ENCODE measurements at places on chromosomes 4 and X.

GRCh38 chr4:143282211-143282707, 54.4 kb upstream of the GAB1 start:
- no peak for DNase-seq

- DNase-seq: no peak
These were observed 316.2 kb downstream of the CENPC start for GRCh38 chr4:67229148-67229547.

DNA sequence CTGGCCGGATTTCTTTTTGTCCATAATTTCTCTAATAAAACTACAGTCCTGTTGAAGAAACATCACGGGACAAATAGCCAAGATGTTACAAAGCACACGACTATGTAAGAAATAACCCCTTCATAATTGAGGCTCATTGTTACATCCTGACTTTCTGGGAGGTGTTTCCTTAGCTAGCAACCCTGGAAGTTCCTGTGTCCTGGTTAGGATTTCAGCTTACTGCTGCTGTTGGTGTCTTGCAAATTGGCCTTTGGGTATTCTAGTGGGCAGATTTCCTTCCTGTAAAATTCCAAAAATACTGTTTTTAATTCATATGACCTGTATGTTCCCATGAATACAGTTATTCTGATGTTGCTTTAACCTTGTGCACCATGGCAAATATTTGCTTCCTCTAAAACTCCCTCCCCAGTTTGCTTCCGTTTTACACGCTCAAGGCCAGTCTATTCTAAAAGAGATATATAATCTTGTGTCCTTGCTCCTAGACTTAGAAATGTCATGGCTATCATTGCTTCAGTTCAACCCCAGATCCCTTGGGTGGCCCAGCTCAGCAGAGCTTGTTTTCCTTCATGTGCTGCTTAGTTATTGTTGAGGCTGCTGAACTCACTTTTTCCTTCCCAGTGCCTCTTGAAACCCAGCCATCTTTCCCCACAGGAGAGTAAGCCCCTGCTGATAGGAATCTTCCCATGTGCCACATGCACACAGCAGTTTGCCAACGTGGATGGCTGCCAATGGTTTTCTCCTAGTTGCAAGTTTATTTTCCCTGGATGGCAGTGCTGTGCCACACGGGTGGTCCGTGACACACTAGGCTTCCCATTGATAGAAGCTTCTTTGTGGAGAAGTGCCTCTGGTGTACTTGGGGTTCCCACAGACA, 75.8 kb downstream of the TSPAN7 start:
- no peak for DNase-seq

- DNase-seq: peak; percentile 81
These were observed 9.2 kb upstream of the FAM53A start for GRCh38 chr4:1693131-1693896.

DNA sequence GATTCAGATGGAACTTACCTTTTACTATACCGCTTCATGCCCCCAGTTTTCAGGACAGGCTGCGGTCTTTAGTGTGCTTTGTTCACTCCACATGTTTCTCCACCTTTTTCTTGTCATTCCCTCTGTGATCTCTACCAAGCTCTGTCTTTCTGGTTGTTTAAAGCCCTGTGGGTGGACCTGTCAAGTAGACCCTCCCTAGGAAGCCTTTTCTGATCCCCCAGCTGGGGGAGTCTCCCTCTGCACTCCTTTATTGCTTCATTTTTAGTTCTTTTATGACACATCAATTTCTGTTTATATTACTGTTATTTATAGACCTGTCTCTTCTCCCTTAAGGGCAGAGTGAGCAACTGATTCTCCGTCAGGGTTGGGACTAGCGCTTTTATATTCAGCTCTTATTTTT, 150.2 kb downstream of the C4orf33 start:
- DNase-seq: no peak

GRCh38 chrX:48590203-48591103, 6.8 kb upstream of the WDR13 start:
- no peak for DNase-seq

- peak; percentile 81 for DNase-seq
These were observed 172.2 kb upstream of the CXCL13 start for GRCh38 chr4:77433418-77433733.

DNA sequence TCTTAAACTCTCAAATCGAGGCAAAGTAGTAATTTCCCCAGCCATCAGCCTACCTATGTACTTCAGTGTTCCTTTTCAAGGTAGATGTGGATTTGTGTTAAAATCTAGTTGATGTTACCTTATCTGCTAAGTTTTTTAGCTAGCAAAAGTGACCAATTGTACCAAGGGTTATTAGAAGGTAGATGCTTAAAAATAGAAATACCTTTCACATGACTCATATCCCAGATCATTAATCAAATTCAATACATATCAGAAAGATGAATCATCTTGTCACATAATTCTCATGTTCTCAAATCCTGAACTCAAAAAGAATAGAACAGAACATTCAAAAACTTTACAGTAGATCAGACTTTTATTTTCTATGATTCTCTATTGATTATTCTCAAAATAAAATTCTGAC, 3.5 kb downstream of the ENAM start:
- no peak for DNase-seq

GRCh38 chr4:169249214-169249973, 21.4 kb downstream of the SH3RF1 start:
- no peak for DNase-seq

DNA sequence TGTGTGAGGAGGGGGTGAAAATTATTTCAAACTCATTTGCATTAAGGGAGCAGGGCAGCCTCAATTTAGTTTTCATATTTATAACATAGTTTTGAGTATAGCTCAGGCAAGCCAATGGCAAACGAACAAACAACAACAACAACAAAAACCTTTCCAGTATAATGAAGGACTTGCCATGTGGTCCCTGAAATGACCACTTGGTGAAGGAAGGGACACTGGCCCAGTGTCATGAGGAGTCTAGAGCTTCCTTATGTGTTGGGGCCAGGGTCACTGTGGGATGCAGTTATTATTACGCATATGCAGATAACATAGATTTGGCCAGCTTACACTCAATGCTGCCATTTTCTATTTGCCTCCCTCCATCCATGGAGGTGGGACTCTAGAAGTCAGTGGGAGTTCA, 23.3 kb downstream of the NKX3-2 start:
- no peak for DNase-seq

DNA sequence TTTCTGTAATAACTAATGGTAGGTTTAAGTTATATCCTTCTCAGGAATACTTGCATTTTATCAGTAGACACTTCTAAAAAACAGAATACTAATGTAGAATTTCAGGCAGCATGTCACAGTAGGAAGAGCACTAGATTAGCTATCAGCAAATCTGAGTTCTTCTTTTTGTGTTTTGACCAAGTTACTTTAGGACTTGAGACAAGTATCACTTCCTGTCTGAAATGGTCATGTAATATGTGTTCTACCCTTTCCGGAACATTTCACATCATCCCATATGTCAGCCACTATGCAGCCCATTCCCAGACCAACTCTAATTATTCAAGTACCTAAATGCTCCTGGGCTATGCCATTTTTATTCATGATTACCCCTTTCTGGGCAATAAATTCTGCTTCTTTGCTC, 401.8 kb upstream of the RPS6KA3 start:
- DNase-seq: no peak

DNA sequence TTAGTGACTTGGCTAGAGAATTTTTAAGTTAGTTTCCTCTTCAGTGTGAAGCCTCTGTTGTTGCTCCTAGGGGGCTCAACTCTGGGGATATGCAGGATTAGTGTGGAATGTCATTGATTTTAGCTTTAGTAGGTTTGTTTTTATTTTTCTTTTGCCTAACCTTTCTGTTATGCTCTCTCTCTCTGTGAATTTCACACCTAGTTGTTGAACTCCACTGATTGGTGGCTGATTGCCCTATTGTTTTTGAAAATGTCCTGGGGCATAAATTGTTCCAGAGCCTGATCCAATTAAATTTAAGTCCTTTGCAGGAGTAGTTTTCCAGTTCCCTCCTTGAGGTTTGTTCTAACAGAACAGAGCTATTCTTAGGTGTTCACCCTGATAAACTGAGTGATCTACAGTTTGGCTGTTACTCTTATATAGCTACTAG, 393.3 kb upstream of the CTSO start:
- no peak for DNase-seq

- no peak for DNase-seq
These were observed 59.9 kb downstream of the UBQLN2 start for GRCh38 chrX:56623316-56623715.

- peak; percentile 9 for DNase-seq
These were observed 424.5 kb upstream of the PCDH7 start for GRCh38 chr4:30295652-30296051.
